ENCODE measurements at places on chromosomes 13 and 19.

GRCh38 chr19:35220315-35220921, 8.1 kb downstream of the FAM187B start:
- no peak for DNase-seq

- no peak for DNase-seq
These were observed 20.5 kb upstream of the STRN4 start for GRCh38 chr19:46766569-46767317.

DNA sequence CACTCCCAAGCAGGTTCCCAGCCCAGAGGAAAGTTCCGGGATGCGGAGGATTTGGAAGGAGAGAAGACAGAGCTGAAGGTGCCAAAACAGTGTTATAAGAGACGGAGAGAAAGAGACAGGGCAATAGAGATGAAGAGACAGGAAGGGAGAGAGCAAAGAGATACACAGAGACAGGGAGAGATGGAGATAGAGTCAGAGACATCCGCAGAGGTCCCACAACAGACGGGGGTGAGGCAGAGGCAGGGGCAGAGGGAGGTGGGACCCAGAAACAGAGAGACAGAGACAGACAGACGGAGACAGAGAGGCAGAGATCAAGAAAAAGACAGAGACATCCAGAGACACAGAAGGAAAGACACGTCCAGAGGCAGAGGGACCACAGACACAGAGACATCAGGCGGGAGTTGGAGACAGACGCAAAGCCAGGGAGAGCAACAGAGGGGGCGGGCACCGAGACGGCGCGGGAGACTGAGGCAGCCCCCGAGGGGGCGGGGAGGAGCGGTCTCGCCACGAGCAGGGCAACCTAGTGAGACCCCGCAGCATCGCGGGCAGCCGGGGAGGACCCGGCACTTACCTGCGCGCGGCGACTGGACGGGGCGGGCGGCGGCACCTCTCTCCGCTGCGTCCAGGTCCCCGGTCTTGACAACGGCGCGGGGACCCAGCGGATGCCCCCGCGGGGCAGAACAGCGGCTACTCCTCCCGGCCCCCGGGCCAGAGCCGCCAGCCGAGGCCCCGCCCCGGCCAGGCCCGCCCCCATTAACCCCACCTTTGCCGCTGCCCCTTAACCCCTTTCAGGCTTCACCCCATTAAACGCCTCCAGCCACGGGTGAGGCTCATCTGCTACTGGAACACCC, at the start of gene GPR4:
Gene GPR4 (minus strand): TSS at position 689 of the 851 bp plus-strand sequence. CDS start 10,346 bp downstream, outside the sequence.
- DNase-seq = no peak

DNA sequence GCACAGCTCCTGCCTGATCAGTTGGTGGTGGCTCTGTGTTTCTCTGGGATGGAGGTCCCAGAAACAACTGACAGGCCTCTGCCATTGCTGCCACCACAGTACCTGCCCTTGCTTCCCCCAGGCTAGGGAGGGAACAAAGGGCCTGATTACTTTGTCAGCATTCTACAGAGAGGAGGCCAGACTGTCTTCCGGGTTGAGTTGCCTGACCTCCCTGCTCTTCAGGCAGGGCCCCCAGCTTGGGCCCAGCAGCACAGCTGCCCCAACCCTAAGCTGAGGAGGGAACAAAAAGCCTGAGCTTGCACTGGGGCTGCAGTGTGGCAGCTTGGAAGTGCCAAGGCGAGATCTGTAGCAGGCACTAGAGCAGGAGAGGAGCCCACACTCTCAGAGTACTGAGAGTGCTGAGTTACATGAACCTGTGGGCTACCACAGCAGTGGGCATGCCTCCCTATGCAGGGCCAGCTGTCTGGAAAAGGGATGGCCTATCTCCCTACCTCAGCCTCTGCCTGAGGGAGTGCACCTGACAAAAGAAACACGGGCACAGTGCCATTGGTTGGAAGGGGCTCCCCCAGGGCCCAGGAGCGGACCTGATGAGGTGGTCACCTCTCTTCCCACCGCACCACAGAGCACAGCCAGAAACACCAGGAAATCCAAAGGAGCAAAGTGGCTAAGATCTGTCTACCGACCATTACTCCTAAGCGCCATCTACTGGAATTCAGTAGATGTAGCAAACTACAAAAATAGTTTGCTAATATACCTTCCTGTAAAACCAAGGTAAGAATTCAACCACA, 24.4 kb downstream of the SLC25A15 start:
- no peak for DNase-seq

DNA sequence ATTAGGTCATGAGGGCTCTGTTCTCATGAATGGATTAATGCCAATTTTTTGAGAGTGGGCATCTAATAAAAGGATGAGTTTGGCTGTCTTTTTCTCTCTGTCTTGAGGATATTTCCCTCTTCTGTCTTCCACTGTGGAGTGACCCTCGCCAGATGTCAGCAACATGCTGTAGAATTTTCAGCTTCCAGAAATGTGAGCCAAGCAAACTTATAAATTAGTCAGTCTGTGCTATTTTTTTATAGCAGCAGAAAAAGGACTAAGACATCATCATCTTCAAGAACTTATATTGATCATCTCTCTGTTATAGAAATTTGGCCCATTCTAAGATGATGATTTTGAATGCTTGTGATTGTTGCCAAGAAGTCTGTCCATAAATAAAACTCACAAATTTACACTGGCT, 431.4 kb downstream of the FGF9 start:
- no peak for DNase-seq

DNA sequence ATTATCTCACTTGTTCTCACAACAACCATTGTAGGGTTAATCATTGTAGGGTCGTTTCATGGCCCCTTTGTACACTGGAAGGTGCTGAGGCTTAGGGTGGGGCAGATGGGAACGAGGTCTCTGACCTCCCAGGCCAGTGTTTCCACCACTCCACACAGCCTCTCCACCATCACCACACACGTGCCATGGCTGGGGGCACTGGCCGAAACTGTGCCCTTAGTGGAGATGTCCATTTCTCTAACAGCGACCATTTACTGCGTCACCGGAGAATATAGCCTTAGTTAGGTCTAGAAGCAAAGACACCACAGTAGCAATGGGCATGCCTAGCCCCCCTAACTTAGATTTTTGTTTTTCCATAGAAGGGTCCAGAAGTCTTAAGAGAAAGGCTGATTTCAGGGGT, 36.5 kb downstream of the COL4A1 start:
- DNase-seq = no peak

DNA sequence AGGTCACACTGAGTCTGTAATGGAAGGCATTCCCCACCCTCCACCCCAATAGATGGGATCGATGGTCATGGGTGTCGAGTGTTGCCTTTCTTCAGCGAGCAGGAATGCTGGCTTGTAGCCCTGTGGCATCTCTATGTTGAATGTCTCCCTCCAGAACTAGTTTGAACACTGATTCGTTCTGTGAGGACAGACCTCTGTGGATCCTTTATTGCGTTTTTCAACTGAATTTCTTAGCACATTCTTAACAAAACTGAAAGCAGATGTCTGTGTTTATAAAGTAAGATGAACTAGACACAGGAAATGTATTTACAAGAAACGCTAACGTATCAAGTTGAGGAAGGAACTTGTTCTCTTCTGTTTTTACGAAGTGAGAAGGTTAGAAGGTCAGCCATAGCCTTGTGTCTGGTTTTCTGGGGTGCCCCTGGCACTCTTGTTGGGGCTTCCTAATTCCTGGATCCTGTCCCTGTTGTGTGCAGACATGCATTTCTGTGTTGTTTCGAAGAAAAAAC, 36.8 kb upstream of the TM9SF2 start:
- no peak for DNase-seq

- DNase-seq = no peak
These were observed 27.4 kb upstream of the GPR12 start for GRCh38 chr13:26787961-26788360.

GRCh38 chr13:94860981-94861407, 148.6 kb upstream of the SOX21 start:
- DNase-seq = no peak

GRCh38 chr13:100962585-100962984, 288.0 kb upstream of the TMTC4 start:
- no peak for DNase-seq

DNA sequence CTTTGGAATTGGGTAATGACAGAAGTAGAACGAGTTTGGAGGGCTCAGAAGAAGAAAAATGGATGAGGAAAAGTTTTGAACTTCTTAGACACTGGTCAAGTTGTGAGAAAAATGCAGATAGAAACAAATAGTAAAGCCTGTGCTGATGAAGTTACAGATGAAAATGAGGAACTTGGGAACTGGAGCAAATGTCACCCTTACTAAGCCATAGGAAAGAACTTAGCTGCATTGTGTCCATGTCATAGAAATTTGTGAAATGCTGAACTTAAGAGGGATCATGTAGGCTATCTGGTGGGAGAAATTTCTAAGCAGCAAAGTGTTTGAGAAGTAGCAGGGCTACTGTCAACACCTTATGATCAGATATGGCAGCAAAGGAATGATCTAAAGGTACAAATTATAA, 289.2 kb upstream of the PCDH9 start:
- no peak for DNase-seq

- peak; percentile 49 for DNase-seq
These were observed 598.6 kb upstream of the PCDH20 start for GRCh38 chr13:62014299-62014698.

GRCh38 chr19:57682226-57682766, 519 bp downstream of the ZNF551 start:
- DNase-seq = no peak

DNA sequence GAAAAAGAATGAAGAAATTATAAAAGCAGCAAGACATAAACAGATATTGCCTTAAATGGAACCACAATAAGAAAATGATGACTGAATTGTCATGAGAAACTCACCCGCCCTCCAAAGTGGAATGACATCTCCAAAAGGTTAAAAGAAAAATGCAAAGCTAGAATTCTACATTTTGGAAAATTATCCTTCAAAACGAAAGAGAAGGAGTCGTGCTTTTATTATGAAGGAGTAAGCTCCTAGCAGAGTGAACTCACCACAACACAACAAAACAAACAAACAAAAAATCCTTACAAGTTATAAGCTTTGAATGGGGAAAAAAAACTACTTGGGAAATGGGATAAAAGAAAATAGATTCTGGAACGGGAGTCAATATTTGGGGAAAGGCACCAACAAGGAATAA, 6.7 kb downstream of the SIGLEC14 start:
- no peak for DNase-seq

DNA sequence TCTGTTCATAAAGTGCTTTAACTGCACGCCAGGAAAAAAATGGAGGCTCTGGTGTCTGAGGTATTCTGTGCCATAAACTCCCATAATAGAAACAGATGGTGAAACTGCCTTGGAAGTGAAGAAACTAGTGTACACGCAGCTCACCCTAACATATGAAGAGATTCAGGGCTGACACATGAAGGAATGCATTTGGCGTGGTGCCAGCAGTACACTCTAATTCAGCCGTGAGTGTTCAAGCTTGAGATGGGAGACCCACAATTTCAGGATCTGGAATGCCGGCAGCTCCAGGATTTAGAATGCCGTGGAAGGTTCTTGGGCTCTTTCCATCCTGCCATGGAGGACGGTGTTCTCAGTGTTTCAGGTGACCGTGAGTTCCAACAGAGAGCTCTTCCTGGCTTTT, 478.4 kb downstream of the TSHZ3 start:
- DNase-seq = no peak

DNA sequence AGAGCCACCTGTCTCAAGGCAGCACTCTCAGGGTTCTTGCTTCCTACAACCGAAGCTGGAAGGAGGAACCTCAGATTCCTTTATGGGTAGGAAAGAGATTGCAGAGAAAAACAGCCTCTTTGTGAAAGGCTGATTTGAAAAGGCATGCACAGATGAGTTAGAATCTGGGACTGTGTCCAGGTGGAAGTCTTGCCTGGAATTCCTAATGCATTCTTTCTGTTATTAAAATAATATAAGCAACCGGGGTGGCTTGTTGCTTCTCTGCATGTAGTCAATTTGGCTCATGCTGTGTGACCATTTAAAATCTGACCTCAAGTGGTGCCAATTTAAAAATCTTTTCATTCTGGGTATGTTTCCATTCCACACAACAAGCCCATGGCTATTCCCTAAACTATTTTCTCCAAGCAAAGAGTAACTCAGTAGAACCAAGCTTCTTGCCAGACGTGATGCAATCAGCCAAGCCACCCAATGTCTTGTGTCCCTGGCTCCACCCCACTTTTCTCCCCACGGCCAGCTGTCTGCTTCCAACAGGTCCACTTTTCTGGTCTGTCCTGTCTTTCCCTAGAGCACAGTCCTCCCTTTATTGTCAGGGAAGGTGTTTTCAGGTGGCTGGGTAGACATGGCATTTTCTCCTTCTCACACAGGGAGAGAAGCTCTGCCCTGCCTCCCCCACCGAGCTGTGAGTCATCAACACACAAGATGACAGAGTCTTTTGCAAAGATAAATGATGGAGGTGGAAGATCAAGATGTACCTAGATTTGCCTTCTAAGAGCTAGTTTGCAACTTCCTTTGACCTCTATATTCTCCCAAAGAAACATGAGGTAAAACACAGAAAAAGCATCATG, 394.3 kb downstream of the FOXO1 start:
- no peak for DNase-seq

DNA sequence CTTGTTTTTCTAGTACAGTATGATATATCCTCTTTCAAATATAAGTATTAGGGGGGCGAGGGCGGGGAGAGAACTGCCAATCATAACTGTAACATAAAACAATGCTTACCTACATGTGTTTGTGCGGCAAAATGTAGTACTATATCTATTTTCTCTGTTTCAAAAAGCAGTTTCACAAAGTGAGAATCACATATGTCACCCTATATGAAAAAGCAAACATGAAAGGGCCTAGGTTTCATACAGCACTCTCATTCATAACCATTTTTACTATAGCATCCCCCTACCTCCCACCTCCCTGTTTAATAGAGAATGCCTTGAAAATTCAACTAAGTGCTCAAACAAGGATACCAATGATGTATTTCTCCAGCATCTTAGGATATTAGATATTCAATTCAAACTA, 5.2 kb downstream of the TGDS start:
- DNase-seq = no peak

DNA sequence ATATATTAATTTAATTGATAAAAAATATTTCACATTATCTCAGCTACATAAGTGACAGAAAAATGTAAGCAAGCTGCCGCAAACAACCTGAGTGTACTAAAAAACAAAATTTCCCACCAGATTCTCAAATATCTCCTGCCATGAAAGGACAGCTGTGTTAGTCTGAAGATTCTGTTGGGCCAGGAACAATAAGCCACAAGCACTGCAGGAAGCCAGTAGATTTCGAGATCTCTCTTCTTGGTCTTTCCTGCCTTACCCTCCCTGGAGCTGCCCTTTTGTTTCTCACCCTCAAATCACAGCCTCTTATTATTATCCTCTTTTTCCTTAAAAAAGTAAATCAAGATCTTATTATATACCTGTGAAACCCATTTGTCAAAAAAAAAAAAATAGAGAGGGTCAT, 165.6 kb downstream of the EFNB2 start:
- DNase-seq = no peak

DNA sequence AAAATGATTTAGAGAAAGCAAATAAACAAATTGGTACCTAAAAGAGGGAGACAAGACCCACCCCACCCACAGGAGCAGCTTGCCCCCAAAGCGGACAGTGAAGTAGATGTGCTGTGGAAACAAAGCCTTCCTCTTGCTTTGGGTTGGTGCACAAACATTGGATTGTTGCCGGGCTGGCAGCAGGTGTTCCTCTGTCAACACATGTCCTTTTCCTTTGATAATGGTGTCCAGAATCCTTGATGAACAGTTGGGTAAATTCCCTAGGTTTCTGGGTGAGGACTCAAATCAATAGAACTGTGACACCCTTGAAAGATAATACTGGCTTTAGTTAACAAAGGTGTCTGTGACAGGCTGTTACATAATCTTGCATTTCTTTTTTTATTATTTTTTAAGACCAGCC, 311.8 kb downstream of the SPRY2 start:
- DNase-seq = no peak

GRCh38 chr13:28552288-28552687, 57.4 kb upstream of the FLT1 start:
- no peak for DNase-seq

Data from NCI-H1436 treated with DMSO at 0.1 percent for 48 hours (cell line).